B cell (primary cell): ENCODE measurements at places on chromosomes 12 and 14. TPM values are rescaled to one million over a fixed set of nuclear protein-coding genes. Genes with fewer than 3 reads are reported as not detected.

- no peak for DNase-seq
These were observed 31.4 kb upstream of the TOMM20L start for GRCh38 chr14:58364316-58364715.

The MSI1 gene
- total RNA-seq, result not detected in 2 replicates

DNA sequence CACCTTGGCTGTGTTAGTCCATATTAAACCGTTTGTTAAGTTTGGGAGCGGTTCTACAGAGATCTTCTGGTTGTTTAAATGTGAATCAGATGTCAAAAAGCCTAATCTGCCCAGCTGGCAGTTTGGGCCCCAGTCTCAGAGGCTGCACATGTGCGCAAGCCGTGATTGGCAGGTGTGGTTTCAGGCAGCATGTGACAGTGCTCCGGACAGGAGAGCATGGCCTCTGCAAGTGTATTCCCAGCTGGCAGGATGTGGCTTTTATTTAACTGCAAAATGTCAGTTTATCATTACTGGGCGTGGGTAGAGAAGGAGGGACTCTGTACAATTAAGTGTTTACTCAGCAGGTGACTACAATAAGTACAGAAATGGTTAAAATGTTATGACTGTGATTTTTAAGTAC lies 77.5 kb downstream of the PELI2 start:
- DNase-seq, result peak; percentile 32

The CSAD gene
- total RNA-seq, result 56.3 and 57.0 TPM in 2 replicates

The FBLN5 gene
- total RNA-seq, result 0.12 and 0.37 TPM in 2 replicates

GRCh38 chr14:89672636-89673511 lies 255.8 kb upstream of the FOXN3 start:
- DNase-seq, result no peak

GRCh38 chr14:98945611-98946570 lies 326.1 kb downstream of the BCL11B start:
- DNase-seq, result no peak

DNA sequence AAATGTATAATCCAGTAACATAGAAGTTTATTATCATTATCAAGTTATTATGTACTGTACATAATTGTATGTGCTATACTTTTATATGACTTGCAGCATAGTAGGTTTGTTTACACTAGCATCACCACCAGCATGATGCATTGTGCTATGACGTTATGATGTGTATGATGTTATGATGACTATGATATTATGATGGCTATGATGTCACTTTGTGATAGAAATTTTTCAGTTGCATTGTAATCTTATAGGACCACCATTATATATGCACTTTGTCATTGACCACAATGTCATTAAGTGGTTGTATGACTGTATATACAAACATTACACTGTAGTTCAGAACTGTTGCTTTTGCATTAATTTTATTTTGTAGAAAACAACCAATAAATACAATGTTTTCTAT lies 173.4 kb downstream of the PPFIA2 start:
- DNase-seq, result no peak

- DNase-seq, result no peak
These were observed 409.8 kb downstream of the NPAS3 start for GRCh38 chr14:33348510-33348909.

DNA sequence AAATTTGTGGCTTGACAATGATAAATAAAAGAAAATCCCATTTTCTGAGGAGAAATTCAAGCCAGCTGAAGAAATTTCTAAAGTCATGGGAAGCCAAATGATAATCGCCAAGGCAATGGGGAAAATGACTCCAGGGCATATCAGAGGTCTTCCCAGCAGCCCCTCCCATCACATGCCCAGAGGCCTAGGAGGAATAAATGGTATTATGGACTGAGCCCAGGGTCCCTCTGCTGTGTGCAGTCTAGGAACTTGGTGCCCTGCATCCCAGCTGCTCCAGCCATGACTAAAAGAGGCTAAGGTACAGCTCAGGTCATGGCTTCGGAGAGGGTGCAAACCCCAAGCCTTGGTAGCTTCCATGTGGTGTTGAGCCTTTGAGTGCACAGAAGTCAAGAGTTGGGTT lies 4.4 kb downstream of the CLEC12A start:
- DNase-seq, result no peak

DNA sequence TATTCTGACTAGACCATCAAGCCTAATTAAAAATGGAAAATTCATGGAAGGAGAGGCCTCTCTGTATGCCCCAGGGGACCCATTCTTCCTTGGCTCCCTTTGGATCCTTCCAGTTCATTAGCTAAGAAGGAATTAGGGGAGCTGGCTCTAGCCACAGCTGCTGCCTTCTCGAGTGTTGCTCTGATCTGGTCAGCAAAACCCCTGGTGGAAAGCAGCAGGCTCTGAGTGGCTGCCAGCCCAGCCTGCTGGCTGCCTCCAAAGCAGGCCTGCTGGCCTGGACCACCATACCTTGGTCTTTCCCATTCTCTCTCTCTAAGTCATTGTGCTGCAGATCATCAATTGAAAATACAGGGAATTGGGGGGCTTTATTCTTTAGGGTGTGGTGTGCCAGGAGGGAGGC lies 29.0 kb upstream of the AKAP6 start:
- no peak for DNase-seq
